AML-193 (cell line): ENCODE measurements at places on chromosomes 11 and 22.
A peak's percentile ranks its signal among the peaks of the same experiment; 100 is the strongest.

DNA sequence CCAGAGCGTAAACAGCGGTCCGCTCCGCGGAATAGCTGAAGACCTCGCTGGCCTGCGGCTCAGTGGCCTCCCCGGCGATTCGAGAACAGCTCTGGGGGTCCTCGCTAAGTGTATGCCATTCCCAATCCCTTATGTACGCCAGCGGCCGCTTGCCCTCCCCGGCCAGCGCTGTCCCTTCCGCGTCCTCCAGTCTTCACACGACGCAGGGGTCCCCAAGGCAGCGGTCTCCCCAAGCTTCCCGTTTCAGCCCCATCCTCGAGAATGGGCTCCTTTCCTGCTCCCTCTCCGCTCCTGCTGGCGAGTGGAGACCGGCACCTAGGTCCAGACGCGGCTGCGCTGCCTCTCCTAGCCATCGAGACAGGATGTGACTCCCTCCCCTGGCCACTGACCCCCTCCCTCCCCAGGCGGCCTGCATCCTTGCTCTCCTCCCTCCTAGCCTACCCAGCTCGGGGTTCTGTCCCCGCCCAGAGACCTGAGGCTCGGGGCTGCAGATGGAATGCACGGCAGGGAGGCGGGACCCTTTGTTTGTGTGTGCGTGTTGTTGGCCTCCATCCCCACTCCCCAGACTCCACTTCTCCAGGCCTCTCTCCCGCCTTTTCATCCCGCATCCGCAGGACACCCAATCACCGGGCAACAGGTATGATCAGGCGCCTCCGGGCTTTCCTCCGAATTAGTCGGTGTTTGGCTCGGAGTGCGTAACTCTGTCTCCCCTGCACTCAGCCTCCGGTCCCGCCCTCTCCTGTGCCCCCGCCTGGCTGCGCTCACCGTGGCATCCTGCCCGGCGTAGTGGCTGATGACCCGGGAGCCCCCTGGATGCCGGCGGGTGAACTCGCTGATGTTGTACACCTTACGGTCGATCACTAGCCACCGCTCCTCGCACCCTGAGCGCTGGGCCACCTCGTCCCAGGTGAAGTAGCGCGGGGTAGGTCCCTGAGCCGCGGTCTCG is 740 bp downstream of the FADS1 start:
- no peak for DNase-seq

GRCh38 chr11:26983645-26984044 is 10.3 kb upstream of the FIBIN start:
- DNase-seq, result no peak

- DNase-seq, result no peak
Observed at GRCh38 chr22:16866167-16866566, 41.0 kb upstream of the XKR3 start.

- DNase-seq, result peak; percentile 80
Observed at GRCh38 chr11:88484873-88485621, 147.5 kb upstream of the CTSC start.

DNA sequence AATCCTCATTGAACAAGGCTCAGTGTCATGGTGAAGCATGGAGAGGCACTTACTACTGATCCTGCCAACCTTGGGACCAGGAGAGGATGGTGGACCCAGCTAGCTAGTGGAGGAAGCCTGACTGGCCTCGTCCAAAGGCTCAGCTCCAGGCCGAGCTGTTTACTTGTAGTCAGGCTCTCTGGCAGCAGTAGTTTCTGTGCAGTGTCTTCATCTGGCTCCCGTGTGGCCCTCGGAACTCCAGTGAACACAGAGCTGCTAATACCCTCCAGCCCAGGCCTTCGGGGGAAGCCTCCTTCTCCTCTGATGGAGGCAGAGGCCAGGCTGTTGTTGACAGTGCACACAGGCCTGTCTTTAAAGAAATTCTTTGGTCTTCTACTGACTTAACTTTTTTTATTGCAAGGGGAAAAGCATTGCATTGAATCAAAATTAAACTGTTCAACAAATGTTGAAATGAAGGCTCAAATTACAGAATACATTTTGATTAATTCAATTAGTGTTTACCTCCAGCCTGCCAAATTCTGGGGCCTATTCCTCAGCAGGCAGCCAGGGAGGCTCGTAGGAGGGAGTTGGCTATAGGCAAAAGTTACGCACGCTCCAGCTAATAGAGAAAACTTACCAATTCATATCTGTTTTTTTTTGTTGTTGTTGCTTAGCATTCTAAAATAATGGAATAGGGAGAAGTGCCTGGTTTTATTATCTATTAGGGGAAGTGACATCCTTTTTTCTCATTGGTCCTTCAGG is 18.8 kb downstream of the PPFIBP2 start:
- DNase-seq, result no peak

DNA sequence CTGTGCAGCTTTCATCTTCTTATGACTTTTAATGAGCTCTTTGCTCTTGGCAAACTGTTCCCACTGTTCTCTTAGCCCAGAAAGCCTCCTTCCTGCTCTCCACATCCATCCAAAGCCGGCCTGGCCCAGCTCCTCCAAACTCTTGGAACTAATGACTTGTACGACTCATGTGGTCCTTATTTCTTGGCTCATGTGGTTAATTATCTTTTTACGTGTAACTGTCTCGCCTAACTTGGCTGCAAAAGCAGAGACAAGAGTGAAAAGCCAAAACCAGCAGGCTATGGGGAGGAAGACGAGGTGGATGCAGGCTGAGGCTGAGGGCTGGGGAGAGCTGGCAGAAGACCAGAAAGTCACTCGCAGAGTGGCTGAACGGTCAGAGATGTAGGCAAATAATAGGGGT is 5.5 kb downstream of the CSNK2A3 start:
- DNase-seq, result no peak

- no peak for DNase-seq
Observed at GRCh38 chr11:14029971-14030920, 67.7 kb downstream of the SPON1 start.

DNA sequence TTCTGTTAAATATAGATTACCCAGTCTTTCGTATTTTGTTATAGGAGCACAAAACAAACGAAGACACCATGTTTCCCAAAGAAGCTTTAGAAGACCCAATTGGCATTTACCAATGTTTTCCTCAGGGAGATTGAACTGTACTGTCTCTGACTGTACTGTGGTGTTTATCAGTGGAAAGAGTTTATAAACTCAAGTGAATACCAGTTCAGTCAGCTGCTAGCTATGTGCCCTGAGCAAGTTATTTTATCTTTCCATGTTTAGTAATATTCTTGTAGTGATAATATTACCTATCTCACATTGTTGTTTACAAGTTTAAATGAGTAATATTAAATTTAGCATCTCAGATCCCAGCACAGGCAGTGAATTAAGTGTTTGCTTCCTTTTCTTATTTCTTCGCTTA is 773.2 kb downstream of the KCNA4 start:
- DNase-seq, result no peak

GRCh38 chr11:47907499-47907898 is 59.3 kb upstream of the NUP160 start:
- DNase-seq, result no peak

- DNase-seq, result no peak
Observed at GRCh38 chr11:100776212-100776896, 89.3 kb downstream of the ARHGAP42 start.

DNA sequence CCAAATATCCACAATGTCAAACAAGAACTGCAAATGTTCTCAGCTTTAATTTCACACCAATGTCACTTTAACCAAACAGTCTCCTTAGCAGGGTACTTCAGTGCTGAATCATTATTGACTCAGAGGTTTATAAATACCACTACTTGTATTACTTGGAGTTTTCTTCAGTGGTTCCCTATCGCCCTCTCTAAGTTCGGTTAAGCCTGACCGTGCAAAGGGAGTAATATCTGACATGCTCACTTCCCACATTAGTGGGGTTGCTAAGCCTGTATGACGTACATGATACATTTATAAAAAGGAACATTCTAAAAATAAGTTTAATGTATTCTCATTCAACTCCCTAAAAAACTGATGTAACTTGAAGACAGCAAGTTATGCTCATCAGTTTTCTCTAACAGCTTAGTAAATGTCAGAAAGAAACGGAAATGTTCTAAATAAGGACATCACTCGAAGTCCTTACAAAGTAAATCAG is 93.1 kb upstream of the ZC3H12C start:
- no peak for DNase-seq

DNA sequence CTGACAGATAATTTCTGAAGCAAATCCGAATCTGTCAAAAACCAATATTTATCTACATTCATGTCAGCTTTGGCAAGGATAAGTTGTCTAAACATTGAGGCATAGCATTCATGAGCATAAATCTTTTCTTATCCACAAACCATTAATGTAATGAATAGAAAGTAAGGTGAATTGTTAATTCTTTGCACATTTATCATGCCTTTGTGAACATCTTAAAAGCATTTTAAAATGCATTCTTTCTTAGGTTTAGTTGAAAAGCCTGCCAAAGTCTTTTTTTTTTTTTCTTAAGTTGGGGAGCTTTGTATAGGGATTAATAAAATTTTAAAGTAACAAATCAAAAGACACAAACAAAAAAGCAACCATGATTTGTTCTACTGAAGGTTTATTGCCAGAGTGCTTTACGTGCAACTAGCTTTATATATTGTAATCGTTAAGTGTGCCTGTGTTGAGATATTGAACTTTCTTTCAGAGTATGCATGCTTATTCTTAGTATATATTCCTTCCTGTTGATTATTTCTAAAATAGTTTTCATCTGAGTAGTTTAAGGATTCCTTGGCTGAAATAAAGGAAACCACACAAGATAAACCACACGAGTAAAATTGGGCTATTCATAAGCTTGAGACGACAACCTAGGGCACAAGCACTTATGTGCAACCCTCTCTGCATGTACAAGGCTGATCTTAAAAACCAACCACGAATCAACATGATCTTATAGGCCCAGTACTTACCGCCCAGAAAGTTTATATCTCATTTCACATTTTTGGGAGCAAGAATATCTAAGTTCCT is 1110.9 kb upstream of the CNTN5 start:
- no peak for DNase-seq

GRCh38 chr11:46540807-46541206 is 53.0 kb downstream of the AMBRA1 start:
- no peak for DNase-seq

GRCh38 chr11:78656327-78656726 is 81.7 kb upstream of the NARS2 start:
- no peak for DNase-seq

- no peak for DNase-seq
Observed at GRCh38 chr11:103532133-103532788, 423.0 kb downstream of the DYNC2H1 start.

DNA sequence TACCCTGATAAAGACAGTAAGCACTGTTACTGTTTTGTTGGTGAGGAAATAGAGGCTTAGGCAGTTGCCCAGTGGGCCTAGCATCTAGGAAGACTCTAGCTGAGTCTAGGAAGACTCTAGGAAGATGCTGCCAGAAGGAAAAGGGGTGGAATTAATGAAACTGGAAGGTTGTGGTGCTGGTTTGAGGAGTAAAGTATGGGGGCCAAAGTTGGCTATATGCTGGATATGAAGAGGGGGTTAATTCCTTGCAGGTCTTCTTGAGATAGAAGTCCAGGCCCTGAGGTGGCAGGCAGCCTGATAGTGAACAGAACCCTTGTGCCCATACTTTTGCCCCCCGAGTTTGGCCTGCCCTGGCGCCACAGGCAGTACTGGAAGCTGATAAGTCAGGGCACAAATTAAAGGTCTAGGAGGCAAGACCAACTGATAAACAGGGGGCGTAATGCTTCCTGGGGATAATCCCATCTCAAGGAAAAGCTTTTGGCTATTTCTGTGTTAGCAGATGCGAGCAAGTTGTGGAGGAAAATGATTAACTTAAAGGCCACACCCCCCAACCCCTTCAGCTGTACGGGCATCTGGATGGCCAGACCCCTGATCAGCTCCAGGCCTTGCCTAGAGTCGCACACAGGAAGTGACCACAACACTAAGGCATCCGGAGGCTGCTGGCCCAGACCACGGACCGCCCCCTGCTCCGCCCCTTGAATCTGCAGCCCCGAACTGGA is 3.1 kb downstream of the ILK start:
- peak; percentile 70 for DNase-seq

DNA sequence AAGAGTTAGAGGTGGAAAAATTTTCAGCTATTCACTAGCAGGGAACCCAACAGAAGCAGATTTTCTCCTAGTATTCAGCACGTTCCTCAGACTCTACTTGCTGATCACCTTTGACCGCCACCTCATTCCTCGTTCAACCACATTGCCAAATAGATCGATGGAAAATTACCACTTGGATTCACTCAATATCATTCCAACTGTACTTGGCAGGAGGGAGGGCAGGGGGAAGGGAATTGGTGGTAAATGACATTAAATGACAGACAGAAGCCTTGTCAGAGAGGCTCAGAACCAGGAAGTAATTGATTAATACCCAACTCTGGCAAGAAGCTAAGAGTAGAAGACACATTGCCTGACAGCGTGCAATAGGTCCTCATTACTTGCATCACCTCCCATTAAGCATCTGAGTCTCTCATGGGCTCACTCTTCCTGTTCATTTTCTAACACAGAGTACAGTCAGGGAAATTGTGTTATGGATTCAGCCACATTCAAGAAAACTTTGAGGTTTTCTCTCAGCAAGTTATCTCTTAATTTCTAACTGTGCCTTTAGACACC is 240.5 kb upstream of the FAT3 start:
- DNase-seq, result no peak

- DNase-seq, result no peak
Observed at GRCh38 chr22:47260551-47260950, 498.1 kb downstream of the TBC1D22A start.

- DNase-seq, result no peak
Observed at GRCh38 chr22:48895831-48896765, 931.6 kb downstream of the BRD1 start.

DNA sequence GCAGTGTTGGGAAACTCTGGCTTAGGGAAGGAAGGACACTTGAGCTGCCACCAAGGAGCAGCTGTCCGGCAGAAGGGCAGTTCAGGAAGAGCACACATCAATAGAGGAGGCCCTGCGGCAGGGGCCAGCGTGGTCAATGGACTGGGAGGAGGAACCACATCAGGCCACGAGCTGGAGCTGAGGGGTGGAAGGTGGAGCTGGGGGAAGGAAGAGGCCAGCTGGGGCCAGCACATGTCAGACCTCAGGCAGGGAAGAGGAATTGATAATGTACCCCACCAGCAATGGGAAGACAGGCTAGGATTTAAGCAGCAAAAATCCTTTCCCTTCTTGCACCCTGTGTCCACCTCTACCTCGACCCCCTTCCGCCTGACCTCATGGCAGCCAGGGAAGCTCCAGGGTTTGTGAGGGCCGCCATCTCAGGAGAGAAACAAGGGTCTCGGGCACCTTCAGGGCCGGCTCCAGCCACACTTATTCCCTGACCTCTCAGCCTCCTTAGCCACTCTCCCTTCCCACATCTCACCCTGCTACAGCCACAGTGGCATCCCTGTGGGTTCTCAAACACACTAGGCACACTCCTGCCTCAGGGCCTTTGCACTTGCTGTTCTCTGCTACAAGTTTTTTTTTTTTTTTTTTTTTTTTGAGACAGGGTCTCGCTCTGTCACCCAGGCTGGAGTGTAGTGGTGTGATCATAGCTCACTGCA is 157.8 kb upstream of the GRK3 start:
- no peak for DNase-seq

GRCh38 chr11:119990309-119991021 is 147.4 kb downstream of the TRIM29 start:
- DNase-seq, result no peak

- DNase-seq, result no peak
Observed at GRCh38 chr22:41834005-41834944, 1.4 kb downstream of the SREBF2 start.
